T1000 (cell line): ENCODE measurements at places on chromosomes 13 and 19.
A peak's percentile ranks its signal among the peaks of the same experiment; 100 is the strongest.

- DNase-seq = no peak
Measured at GRCh38 chr13:33728271-33729037, 89.5 kb upstream of the RFC3 start.

- no peak for DNase-seq
Measured at GRCh38 chr13:112516218-112516617, 71.7 kb downstream of the TUBGCP3 start.

- DNase-seq = no peak
Measured at GRCh38 chr19:50281491-50281890, 47.7 kb downstream of the KCNC3 start.

GRCh38 chr19:38061294-38061693, 154.3 kb downstream of the SIPA1L3 start:
- DNase-seq = peak; percentile 55

DNA sequence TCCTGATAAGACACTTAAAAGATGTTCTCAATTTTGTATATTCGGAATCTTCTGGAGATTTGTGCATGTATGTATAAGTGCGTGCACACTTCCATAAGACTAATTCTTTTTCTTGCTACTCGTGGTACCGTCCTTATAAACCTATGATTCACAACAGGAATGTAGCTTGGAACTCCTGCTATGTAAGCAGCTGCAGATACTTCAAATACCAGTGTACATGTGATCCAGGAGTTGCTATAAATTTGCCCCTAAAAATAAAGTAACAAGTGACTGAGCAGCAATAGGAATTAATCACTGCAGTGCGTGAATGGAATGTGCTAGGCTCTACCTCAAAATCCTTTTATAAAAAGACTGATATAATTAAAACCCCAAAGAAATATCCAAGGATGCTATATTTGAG, 214.9 kb downstream of the KLF5 start:
- DNase-seq = no peak

- DNase-seq = no peak
Measured at GRCh38 chr13:95382916-95383315, 81.7 kb upstream of the ABCC4 start.

- DNase-seq = no peak
Measured at GRCh38 chr13:26614721-26615120, 57.2 kb downstream of the WASF3 start.

- peak; percentile 85 for DNase-seq
Measured at GRCh38 chr19:7507884-7508283, 8.0 kb upstream of the ZNF358 start.

- peak; percentile 49 for DNase-seq
Measured at GRCh38 chr19:9796113-9796773, 22.6 kb downstream of the FBXL12 start.

DNA sequence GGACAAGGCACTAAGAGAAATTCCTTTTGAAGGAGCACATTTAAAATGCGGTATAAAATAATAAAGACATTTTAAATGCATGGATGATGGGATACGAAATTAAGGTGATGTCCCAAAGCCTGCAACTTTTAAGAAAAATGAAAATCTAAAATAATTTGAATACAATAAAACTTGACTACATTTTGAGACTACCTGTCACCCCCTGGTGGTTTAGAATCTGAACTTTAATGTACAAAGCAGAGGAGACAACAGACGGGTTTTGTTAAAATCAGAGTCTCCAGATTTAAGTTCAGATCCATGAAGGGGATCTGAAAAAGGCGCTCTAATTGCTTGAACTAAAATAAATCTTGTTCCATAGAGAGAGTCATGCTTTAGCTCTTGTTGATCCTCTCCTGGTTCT, 1129.3 kb upstream of the PCDH20 start:
- no peak for DNase-seq

DNA sequence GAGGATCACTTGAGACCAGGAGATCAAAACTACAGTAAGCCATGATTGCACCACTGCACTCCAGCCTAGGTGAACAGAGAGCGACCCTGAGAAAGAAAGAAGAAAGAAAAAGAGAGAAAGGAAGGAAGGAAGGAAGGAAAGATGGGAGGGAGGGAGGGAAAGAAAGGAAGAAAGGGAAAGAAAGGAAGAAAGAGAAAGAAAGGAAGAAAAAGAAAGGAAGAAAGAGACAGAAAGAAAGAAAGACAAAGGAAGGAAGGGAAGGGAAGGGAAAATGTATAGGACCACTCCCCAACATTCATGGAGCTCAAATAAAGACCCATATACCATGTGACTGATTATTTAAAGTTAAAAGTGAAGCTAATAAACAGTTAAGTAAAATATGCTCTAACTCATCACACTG, 39.9 kb downstream of the SYDE1 start:
- no peak for DNase-seq

DNA sequence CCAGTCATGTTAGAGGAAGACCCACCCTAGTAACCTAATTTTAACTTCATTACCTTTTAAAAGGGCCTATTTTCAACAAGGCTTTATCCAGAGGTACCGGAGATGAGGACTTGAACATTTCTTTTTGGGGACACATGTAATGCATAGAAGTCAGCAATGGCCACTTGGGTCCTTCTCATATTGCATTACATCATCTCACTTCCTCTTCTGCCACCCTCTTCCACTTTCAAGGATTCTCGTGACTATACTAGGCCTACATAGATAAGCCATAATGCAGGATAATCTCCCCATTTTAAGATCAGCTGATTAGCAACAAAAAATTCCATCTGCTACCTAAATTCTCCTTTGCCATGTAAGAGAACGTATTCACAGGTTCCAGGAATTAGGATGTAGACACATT, 557.2 kb downstream of the KCTD12 start:
- DNase-seq = no peak

- DNase-seq = no peak
Measured at GRCh38 chr19:38671654-38672053, 24.2 kb downstream of the ACTN4 start.

- DNase-seq = no peak
Measured at GRCh38 chr19:35546532-35546931, 1.1 kb downstream of the TMEM147 start.

DNA sequence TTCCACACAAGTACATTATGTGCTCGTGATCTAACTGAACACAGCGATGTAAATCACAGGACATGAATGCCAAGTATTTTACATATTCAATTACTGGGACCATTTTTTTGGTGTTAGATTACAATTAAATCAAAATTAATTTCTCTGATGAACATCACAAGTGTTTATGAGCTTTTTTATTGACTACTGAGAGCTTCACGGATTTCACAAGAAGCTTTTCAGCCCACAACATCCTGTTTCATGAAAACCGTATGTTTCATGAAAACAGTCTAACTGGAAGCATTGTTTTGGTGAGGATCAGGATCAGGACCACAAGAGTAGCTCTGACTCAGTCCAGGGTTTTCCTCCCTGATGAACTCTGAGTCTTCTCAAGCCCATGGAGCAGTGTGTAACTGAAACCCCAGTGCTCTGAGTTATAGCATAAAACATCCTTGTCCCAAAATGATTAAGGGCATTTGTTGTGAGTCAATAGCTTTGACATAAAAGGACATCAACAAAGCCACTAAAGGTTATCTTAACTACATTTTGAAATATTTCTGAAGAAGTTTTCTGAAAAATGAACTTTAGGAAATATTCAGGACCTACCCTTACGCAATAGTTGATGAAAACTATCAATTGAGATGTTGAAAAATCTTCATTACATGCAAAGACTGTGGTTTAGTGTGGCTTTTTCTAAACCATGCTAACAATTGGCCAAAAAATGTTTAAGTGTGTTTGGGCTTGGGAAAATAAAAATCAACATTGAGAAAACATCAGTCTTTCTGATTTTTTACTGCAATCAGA, 49.3 kb downstream of the UFM1 start:
- DNase-seq = no peak

DNA sequence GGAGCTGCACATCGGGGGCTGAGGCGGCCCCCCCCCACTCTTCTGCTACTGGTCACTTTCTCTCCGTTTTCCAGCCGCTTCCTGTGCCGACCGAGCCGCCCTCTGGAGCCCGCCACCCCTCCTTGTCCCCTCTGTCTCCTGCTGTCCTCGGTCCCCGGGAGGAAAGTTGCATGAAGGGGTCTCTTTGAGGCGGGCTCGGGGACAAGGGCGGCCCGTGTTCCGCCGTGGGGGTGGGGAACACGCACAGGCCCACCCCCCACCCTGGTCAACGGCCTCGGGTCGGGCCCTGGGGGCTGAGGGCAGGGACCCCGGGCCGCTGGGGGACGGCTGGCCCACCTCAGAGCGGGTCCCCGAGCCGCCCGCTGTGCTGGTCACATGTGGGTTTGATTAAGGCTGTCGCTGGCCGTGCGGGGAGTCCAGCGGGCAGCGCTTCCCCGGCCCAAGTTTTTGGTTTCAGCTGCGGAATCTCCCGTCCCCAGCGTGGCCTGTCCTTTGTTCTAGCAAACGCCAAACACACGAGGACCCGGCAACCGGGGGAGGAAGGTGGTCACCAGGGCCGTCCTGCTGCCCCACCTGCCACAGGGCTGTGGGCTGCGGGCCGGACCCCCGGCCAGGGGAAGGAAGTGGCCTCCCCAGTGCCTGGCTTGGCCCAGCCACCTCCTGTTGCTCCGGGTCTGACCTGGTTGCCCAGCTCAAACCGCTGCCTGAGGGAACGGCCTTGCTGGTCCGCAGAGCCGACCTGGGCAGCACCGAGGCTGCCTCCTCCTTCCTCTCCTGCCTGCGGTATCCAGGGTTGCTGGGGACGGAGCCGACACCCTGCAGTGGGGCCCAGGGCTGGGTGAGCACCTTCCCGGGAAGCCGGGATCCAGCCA, 1.9 kb downstream of the EFNA2 start:
- DNase-seq = no peak

- no peak for DNase-seq
Measured at GRCh38 chr13:24680921-24681604, 855 bp downstream of the ATP12A start.

- DNase-seq = no peak
Measured at GRCh38 chr13:74203576-74203975, 69.4 kb upstream of the KLF12 start.

GRCh38 chr19:1261798-1262622, 7.1 kb upstream of the CIRBP start:
- DNase-seq = peak; percentile 70

DNA sequence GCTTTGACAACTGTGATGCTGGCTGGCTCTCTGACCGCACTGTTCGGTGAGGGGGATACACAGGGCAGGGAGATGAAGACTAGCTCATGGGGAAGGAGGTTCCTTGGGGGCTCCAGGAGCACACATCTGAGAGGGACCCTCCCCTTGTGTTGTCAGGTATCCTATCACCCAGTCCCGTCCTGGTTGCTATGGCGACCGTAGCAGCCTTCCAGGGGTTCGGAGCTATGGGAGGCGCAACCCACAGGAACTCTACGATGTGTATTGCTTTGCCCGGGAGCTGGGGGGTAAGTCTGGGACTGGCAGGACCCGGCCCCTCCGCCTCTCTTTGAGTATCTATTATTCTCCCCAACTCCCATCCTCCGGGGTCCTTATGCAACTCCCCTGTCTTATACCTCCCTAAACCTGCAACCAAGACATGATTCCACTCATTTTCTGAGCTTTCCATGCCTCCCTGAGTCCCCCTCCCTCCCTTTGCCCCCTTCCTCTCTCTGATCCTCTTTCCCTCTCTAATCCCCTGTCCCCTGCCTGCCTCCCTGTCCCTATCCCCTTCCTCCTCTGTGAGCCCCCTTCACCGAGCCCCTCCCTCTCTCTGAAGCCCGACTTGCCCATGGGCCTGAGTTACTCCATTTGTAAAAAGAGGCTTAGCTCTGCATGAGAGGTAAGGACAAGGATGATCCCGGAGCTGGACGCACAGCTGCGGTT, 12.5 kb downstream of the NCAN start:
- no peak for DNase-seq

GRCh38 chr13:48497669-48498068, 35.2 kb downstream of the RCBTB2 start:
- no peak for DNase-seq

DNA sequence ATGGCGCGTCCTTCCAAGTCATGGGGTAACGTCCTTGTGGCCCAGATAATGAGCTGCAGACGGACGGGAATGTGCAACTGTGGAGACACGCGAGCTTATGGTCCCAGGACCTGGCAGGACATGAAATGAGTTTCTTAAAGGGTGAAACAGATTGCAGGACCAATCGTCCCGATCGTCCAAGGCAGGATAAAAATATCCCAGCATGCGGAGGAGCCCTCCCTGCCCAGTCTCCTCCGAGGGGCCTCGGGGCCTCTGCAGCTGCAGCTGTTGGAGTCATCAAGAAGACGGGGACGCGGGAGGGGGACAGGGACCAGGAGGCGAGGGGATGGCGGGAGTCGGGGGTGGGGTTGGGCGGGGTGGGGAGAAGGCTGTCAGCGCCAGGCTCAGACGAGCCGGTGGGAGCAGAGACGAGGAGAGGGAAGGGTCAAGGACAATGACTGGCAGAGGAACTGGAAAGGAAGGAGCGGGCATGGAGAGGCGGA, 14.4 kb upstream of the GARIN5A start:
- DNase-seq = no peak

GRCh38 chr19:1324806-1325567, 39.3 kb downstream of the EFNA2 start:
- peak; percentile 78 for DNase-seq

DNA sequence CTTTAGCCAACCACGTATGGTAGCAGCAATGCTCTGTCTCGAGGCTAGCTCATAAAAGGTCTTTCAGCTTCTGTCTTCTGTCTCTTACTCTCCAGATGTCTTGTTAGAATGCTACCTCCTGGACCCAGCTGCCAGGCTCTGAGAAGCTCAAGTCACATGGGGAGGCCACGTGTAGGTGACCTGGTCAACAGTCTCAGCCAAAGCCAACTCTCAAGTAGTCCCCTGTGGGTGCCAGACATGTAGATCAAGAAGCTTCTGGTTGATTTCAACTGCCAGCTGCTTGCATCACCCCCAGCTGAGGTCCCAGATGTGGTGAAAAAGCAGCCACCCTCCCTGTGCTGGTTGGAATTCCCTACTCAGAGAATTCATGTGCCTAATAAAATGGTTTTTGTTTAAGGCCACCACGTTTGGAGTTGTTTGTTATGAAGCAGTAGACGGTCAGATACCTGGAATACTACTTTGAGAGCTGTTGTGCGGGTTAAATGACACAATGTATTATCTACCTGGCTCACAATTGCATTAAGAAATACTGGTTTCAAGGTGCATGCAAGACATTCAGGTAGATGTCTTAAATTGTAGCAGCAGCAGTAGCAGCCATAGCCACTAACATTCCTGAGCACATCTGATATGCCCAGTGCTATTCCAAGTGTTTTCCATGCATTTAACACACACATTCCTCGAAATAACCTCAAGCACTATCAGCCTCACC, 131.0 kb upstream of the RFC3 start:
- no peak for DNase-seq
